Substantia nigra (tissue), 51 donors: ENCODE measurements at places on chromosomes 13 and 19.

GRCh38 chr13:20127562-20128458, 33.0 kb downstream of the GJA3 start:
- DNase-seq = peak; percentile 18

DNA sequence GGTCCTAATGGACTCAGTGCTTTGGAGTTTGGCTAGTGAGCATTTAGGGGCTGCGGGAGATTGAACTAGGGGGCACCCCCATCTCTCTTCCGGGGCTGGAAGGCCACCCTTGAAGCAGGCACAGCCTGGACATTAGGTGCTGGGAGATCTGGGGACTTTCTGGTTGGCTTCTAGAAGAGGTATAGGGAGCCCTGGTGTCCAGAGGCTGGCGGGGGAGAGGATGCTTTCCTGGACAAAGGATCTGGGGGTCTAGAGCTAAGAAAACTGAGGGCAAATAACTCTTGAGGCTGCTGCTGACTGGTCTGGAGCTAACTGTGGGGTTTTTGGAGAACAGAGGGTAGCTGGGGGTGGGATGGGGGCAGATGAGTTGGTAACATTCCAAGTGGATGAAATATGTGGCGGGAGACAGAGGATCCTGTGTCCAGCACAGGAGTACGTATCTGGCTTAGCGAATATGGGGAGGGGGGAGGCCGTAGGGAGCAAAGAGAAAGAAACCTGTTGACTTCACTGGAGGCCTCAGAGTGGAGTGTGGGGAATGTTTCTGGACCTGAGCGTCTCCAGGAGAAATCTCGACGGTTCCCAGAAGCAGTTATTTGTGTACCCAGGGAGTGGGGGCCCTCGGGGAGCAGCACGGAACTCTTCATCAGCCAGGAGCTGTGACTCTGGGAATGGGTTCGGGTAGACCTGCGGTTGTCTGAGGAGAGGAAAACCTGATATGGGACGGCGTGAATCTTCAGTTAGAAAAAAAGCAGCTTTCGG, 1.4 kb downstream of the HNRNPUL1 start:
- peak; percentile 6 for DNase-seq

DNA sequence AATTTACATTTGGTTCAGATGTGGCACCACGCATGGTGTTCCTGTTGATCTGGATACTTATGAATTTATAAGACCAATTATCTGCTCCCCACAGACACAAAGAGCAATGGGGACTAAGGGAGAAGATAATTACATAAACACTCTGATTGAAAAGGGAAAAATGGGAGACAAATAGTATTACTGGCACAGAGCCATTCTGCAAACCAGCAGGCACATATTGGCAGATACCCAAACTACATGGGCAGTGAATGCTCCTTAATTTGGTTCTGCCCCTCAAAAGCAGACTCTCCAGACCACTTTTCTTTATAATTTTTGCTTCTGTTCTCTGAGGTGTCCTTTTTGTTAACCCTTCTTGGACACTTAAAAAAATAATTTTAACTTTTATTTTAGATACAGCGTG, 1674.2 kb downstream of the PCDH9 start:
- DNase-seq = no peak

GRCh38 chr19:34831714-34832113, 58.7 kb upstream of the ZNF599 start:
- no peak for DNase-seq

DNA sequence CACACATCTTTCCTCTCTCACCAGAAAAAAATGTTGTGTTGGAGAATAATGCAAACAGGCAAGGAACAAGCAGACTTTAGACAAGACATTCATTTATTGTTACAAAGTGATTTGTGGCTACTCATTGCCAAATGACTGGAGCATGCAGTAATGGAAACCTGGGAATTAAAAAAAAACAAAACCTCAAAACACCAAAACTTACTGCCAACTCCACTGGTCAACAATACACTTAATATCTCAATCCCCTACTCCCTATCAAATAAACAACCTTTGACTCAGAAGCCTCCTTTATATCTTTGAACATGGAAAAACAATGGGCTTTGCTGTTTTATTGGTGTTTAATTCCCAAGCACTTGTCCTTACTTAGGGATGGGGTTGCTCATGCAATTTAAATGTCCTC, 112.8 kb downstream of the POSTN start:
- DNase-seq = no peak

DNA sequence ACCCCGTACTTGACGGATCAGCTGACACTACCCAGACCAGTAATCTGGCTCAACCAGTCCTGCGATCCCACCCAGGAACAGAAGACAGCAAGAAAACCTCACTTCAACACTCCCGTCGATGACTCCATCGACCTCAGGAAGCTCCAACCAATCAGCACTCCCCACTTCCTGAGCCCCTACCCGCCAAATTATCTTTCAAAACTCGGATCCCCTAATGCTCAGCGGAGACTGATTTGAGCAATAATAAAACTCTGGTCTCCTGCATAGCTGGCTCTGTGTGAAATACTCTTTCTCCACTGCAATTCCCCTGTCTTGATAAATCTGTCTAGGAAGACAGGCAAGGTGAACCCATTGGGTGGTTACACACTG, 1.2 kb downstream of the LSM4 start:
- DNase-seq = no peak

DNA sequence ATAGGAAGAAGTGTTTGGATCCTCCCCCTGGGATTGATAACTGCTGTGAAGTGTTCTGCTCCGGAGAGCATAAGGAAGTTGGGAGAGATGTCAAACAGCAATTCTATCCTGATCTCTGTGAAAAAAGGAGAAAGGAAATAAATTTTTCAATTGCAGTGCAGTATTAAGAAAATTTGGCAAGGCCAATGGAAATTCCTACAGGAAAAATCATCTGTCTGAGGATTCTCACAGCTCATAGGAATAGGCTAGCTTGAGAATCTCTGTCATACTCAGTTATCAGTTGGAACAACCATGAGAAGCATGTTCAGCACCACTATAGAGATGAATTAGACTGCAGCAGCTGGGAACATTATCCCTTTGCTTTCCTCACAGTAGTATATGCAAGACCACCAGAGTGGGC, 1238.9 kb upstream of the MIR17HG start:
- DNase-seq = no peak

GRCh38 chr19:29439688-29440550, 85.9 kb upstream of the VSTM2B start:
- no peak for DNase-seq

GRCh38 chr13:113123226-113124201, 915 bp downstream of the F10 start:
- no peak for DNase-seq

- no peak for DNase-seq
These were observed 8.7 kb downstream of the FCAR start for GRCh38 chr19:54882758-54883157.

DNA sequence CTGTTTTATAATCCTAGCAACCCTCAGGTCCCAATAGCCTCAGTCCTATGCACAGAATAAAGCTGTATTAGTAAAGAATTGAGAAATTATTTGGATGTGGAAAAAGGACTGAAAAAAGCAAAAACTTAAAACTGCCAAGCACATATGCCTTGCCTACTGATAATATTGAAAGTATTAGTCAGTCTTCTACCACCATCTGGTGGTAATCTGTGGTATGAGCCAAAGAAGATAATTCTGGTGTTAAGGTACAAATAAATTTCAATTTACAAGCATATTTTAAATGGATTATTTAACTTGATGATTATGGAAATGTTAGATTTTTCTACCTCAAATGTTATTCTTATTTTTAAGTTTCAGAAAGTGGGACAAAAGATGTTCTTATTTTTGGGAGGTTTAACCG, 460.3 kb upstream of the KLHL1 start:
- no peak for DNase-seq

DNA sequence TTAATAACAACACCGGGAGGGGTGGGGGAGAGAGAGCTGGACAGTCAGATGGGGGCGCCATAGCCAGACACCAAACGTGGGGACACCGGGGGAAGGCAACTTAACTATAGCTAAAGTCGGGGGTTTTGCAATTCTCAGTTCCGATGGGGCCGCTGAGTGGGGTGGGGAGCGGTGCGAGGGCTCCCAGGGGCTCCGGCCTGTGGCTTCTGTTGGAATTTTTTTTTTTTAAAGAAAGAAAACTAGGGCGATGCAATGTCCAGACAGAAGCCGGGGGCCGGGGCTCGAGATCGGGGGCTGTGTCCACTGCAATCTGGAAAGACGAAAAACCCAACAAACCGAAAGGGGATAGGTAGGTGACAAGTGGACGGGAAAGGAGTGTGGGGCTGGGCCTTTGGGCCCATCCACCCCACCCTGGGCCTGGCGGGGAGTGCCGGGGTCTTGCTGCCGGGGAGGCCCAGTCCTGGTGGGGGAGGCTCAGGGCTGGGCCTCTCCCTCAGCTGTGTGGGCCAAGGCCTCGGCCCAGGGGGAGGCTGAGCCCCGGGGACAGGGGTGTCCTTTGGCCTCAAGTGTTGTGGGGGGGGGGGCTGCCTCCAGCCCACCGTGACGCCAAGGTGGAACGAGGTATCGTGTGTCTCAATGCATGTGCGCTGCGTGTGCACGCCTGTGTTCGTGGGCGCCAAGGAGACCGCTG, 17.3 kb downstream of the PRKCSH start:
- DNase-seq = peak; percentile 17

- no peak for DNase-seq
These were observed 22.9 kb downstream of the OLFM2 start for GRCh38 chr19:9913237-9914000.

GRCh38 chr13:104937881-104938280, 1597.6 kb downstream of the EFNB2 start:
- DNase-seq = no peak

DNA sequence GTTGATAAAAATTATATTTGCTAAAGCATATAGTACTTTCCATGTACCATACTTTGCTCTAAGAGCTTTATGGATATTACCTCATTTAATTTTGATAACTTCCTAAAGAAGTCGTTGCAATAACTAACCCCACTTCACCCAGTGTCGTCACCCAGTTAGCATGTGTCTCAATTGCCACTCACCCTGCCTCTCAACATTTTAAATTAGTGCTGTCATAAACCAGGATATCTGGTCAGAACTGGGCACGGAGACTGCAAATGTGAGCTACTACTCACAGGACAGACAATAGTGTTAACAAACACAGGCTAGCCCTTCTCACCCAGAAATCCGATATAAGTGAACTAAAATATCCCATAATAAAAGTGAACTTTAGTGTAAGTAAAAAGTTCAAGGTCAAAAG, 430.6 kb downstream of the KLF12 start:
- DNase-seq = no peak

DNA sequence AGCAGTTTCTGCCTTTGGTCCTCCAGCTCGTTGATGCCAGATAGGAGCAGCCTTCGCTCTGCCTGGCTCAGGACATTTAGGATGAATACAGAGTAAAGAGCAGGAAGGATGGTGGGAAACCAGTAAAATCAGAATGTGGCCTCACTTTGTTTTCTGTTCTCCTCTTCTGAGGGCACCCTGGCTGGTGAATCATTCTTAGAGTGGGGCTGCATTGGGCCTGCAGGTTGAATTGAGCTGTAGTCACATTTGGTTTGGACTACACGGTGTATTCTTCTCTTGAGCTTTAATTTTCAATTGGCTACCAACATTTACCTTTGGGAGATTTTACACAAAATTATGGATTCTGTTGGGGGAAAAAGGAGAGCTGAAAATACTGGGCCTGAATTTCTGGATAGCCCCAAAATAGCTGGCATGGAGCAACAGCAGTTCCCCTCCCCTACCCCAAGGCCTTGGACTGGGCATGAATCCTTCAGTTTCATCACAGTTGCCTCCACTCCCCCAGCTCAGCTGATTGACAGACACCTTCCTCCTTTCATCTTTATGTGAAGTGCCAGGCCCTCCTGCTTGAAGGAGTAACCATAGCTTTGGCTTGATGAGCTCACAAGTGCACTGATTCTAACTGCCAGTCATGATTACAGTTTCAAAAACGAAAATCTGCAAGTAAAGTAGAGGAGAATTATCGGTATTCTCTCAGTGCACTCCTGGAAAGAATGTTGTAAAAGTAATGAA, 24.3 kb downstream of the ERCC5 start:
- DNase-seq = no peak

DNA sequence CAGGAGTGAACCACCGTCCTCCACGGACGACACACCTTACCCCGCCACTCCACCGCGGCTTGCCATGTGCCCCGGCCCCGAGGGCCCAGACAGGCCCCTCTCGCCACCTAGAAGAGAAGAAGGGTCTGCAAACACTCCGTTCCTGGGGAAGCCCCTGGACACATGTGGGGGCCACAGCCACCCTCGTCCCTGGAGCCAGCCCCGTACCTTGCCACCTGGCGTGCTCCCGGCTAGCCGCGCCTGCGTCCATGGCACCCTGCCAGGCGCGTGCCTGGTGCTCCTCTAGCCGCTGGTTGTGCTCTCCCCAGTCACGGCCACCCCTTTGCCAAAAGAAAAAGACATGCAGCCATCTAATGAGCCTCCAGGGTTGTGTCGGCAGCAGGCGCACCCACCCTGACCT, 19.9 kb upstream of the TINCR start:
- DNase-seq = no peak

DNA sequence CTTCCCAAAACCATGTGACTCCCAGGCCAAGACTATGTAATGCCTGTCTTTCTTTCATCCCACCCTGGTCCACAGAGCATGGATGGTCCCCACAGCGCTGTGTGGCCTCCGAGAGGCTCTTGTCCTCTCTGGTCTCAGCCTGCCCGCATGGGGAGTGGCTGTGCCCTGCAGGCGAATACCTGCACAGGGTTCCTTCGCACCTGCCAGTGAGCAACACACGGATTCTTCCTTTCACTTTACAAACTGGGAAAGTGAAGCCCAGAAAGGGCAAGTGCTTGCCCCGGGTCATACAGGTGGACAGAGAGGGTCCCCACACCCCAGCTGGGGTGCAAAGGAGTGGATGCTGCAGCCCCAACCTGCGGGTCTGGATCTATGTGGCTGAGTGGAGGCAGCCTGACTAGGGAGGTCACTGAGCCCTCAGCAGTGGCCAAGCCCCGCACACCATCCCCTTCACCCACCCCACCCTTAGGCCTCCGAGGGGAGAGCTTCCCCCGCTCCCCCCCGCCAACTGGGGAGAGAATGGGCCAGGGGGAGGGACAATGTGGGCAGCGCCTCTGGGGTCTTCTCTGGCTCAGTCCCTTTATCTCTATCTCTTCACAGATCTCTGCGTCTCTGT, 747 bp upstream of the MARK4 start:
- DNase-seq = no peak

GRCh38 chr19:11541238-11541637, 2.6 kb downstream of the CNN1 start:
- no peak for DNase-seq

- no peak for DNase-seq
These were observed 1.1 kb downstream of the KMT5C start for GRCh38 chr19:55340784-55341147.
